Substantia nigra (tissue), 51 donors: ENCODE measurements at places on chromosomes 16 and 17.

GRCh38 chr16:79928142-79928873, 327.8 kb upstream of the MAF start:
- no peak for DNase-seq

DNA sequence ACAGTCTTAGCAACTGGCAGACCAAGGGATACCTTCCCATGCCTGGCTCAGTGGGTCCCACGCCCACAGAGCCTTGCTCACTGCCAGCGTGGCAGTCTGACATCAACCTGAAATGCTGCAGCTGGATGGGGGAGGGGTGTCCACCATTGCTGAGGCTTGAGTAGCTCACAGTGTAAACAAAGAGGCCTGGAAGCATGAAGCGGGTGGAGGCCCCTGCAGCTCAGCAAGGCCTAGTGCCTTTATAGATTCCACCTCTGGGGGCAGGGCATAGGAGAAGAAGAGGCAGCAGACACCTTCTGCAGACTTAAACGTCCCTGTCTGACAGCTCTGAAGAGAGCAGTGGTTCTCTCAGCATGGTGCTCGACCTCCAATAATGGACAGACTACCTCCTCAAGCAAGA, 263.2 kb downstream of the KIF2B start:
- no peak for DNase-seq

DNA sequence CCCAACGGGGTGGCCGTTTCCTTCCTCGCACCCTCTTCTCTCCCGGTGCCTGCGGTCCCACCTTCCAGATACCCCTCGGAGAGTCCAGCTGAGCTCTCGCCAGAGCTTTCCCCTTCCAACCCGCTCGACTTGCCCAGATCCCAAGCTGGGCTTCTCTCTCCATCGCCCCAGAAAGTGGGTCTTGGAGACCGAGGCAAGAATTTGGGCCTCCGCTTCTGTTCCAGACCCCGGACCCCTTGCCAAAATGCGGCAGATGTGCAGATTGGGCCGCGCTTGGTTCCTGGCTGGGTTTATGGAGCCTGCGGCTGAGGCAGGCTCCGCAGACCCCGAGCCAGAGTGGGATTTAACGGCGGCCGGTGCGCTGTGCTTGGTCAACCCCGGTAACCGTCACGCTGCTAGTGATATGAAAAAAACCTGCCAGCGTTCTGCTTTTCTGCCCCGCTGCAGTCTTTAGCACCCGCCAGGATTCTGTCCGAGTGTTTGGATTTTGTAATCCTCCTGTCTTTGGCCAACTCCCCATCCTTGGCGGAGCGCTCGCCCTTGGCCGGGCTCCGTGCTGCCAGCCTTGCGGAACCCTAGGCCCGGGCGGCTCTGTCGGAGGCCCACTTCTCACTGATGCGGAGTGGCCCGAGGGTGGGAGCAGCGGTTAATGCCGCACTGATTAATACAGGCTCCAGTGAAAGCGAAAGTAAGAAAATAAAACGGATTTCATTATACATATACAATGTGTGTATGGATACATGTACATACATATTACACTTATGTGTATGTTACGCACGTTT, 754 bp upstream of the SLFN11 start:
- peak; percentile 25 for DNase-seq

DNA sequence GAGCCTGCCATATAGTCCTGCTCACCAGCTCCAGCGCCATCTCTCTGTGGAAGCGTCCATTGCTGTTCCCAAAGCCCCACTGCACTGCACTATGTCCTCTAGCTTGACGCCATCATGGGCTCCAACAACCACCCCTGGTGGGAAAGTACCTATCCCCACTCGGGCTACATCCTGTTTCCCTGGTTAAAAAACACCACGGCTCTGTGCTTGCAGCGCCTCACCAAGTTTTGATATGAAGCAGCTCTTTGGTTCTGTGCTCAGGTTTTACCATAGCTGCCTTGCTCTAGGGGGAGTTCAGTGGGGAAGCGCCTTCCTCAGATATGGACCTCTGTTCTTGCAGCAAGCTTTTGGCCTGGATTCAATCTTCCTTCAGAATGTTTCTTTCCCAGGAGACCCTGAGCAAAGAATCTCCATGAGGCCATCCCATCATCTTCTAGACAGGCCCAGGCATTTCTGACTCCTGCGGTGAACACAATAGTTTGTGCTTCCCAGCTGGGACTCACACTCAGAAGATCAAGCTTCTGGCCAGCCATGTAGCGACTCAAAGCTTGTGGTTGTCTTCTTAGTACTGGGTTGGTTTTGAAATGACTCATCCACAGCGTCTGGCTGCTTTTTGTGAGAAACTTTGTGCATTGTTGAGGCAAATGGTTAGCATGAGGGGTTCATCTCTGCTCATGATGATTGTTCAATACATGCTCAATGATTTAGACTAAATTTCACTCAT, 39.5 kb downstream of the DYNLRB2 start:
- no peak for DNase-seq

DNA sequence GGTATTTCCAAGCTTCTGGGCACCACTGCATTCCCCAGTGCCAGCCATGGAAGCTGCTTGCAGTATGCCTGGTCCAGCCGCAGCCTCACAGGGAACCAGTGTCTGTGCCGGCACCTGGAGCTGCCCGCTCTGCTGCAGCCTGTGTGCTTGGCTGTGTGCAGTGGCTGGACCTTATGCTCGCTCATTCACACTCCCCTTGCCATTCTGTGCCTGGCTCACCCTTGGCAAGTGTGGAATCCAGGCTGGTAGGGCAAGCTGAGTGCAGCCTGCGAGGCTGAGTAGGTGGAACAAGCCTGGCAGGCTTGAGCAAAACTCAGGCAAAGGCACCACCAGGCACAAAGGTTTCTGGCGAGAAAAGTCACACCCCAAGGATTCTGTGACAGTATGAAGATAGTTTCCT, 144.0 kb downstream of the MYO1D start:
- DNase-seq = no peak

DNA sequence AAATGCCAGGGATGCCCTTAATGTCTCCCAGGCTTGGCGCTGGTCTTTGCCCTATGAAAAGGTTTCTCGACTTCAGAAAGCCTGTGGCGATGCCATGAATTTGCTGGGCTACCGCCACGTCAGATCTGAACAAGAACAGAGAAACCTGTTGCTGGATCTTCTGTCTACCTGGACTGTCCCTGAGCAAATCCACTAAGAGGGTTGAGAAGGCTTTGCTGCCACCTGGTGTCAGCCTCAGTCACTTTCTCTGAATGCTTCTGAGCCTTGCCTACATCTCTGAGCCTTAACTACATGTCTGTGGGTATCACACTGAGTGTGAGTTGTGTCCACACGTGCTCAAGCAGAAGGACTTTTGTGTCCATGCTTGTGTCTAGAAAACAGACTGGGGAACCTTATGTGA, 11.4 kb downstream of the CHST4 start:
- peak; percentile 3 for DNase-seq

DNA sequence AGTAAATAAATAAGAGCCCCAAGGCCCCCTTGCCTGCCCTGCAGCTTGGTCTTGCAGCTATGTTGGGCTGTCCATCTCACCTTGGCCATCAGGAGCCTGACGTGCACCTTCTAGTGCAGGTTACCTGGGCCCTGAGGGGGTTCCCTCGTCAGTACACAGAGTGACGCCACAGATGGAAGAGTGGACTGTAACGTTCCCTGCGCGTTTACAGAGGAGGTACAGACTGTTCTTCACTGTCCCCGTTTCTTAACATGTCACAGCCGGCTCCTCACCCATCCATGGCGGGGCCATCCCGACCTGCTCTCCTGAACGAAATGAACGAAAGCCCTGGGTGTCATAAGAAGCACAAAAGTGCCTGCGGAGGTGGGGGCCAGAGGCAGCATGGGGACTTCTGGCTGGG, 15.9 kb upstream of the FASN start:
- no peak for DNase-seq

DNA sequence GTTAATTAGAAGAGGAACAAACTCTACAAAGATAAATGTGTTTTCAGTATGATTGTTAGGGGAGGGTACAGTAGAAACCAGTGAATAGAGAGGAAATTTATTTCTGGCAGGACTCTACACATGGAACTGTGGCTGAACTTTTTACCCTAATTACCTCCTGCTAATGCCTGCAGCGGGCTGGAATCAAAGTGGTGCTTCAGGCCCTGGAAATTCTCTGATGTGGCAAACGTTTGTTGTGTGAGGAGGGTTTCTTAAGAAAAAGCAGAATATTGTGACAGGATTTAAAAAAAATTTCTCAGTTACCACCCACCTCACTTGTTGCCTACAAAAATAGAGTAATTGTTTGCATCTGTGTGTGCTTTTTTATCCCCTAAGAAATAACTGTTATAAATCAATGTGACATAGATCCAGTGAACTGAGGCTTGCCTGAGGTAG, 154.5 kb downstream of the BCAS3 start:
- DNase-seq = no peak

GRCh38 chr16:25868106-25868505, 176.3 kb downstream of the HS3ST4 start:
- no peak for DNase-seq

DNA sequence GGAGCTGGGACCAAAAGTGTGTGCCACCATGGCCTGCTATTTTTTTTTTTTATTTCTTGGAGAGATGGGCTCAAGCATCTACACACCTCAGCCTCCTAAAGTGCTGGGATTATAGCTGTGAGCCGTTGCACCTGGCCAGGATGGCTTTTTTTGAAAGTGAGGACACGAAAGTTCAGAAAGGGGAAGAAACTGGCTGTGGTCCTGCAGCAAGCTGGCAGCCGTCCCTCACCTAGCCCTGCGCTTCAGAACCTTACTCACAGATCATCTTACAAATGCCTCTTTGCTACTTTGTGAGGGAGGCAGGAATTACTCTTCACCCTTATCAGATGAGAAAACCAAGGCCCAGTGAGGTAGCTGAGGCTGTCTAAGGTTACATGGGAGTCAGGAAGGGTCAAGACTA, 4.5 kb upstream of the PPY start:
- no peak for DNase-seq

GRCh38 chr16:79283578-79283977, 317.0 kb downstream of the MAF start:
- no peak for DNase-seq

- no peak for DNase-seq
Measured at GRCh38 chr16:4564661-4565267, 8.6 kb downstream of the C16orf96 start.

GRCh38 chr17:78248051-78248914, 16.9 kb downstream of the TMEM235 start:
- DNase-seq = no peak

DNA sequence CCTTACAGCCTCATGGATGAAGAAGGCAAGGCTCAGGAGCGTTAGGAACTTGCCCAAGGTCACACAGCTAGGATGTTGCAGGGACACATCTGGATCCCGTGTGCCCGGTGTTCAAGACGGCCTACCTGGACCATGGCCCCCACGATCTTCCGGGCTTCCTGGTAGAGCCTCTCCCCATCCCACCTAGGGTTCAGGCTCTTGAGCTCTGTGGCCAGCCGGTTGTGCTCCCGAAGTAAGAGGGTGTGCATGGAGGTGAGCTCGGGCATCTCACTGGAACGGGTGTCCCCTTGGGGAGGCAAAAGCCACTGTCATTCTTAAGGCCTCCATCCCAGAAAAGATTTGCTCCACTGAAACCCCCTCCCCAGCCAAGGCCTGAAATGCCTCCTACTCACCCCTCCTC, 5.3 kb downstream of the MPO start:
- no peak for DNase-seq

DNA sequence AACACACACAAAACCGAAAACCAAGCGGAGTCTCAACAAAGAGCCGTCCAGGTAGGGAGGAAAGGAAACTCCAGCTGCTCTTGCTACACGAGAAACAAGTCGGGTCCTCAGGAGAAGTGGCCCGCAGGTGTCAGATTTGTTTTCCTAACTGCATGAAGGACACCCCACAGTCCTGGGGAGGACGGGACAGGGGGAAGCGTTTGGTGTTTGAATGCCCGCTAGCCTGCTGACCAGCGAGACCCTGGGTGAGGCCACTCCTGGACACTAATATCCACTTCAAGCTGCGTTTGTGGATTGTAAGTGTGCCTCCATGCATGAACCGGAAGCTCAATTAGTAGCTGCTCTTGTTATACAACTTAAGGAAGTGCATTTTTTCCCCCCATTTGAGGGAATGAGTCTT, 299.5 kb downstream of the MAF start:
- no peak for DNase-seq

DNA sequence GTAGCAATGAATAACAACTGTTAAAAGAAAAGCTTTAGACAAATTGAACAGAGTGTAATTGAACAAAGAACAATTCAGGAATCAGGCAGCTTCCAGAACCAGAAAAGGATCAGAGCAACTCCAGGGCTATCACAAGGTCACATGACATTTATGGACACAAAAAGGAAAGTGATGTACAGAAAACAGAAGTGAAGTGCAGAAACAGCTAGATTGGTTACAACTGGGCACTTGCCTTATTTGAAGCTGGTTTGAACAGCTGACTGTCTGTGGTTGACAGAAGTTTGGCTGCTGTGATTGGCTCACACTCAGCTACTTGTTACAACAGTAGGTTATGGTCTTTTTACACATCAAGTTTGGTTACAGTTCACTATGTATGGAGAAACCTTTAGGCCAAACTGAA, 14.8 kb downstream of the EFCAB5 start:
- DNase-seq = no peak

DNA sequence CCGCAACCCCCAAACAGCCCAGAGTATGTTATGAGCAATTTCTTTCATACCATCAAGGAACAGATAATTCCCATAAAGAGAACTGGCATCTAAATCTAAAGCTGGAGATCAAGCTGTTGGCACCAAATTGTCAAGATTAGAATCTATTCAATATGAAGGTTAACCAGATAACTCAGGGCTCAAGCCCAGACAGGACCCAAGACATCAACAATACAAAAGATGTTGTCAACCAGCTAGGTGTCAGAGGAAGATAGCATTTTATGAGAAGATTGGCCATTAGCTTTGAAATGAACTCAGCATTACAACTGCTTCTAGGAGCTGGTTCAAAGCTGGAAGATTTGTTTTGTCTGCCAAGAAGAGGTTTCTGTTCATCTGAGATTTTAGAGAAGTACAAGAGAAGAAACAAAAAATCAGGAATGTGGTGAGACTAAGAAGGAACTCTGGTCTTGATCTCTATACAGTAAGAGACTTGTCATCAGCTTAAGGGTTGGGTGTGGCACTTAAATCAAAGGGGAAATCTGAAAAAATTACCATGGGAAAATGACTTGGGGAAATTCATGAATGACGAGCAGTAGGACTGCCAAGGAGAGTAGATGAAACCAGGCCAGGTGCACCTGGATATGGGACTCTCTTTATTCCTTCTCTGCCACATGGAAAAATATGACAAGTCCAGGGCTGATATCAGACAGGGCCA, 64.2 kb upstream of the COX10 start:
- DNase-seq = no peak

DNA sequence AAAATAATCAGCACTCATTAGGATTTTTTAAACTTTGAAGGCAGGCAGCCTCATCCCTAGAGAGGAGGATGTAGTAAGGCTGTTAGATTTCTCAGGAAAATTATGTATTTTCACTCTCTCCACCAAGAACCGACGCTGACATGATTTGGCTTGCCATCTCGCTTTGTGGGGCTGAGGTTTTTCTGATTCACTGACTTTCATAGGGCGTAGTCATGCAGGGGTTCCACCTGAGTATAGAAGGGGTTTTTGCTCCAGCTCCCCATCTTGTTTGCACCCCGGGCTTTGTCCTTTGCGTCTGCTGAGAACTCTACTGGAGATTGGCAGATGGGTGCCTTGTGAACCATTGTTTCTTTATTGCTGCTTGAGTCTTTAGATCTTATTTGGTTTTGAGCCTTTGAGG, 20.2 kb downstream of the TOM1L1 start:
- DNase-seq = no peak
